ENCODE measurements at places on chromosomes 4 and X. TPM values are rescaled to one million over a fixed set of nuclear protein-coding genes. Genes with fewer than 3 reads are reported as not detected.
A peak's percentile ranks its signal among the peaks of the same experiment; 100 is the strongest.

MAGEA11 gene
- not detected for total RNA-seq

- DNase-seq: no peak
- H3K4me3 ChIP-seq: no peak overlapping the region
- H3K4me1 ChIP-seq: peaks cover 31% of the 10 kb centered on the region
- no peak overlapping the region for H3K27ac ChIP-seq
- no peaks in the 10 kb centered on the region for H3K27me3 ChIP-seq
Observed at GRCh38 chr4:8395504-8396296, 44.8 kb downstream of the ACOX3 start.

- no peaks in the 10 kb centered on the region for H3K36me3 ChIP-seq
- peaks cover 32% of the 10 kb centered on the region for H3K4me1 ChIP-seq
- no peak for DNase-seq
- H3K27me3 ChIP-seq: no peaks in the 10 kb centered on the region
Observed at GRCh38 chr4:123553279-123553678, 156.7 kb downstream of the SPRY1 start.

DNA sequence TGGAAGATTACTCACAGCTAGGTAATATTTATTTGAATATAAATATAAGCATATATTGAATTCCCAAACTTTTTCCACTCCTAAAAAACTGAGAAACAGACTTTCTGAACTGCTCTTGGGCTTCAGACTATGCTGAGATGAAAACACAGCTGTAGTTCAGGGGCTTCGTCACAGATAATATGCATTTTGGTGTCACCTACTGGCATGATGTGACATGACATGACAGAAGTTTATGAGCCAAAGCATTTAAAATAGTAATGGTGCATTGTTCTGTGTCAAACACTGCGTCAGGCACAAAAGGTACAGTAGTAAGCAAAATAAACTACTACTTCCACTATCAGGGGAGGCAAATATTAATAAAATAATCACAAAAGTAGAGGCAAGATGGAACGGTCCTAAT, 171.3 kb downstream of the BTC start:
- no peaks in the 10 kb centered on the region for H3K27me3 ChIP-seq
- H3K27ac ChIP-seq: peak overlapping the region; percentile 83
- H3K4me1 ChIP-seq: peaks cover 28% of the 10 kb centered on the region

- H3K4me3 ChIP-seq: no peak overlapping the region
- no peak for DNase-seq
- H3K27ac ChIP-seq: no peak overlapping the region
- H3K36me3 ChIP-seq: no peaks in the 10 kb centered on the region
- no peaks in the 10 kb centered on the region for H3K27me3 ChIP-seq
- no peaks in the 10 kb centered on the region for H3K4me1 ChIP-seq
Observed at GRCh38 chrX:37830371-37830770, 17.0 kb downstream of the DYNLT3 start.

All from PC-9 (cell line).